ENCODE measurements at places on chromosomes 16 and 17. TPM values are rescaled to one million over a fixed set of nuclear protein-coding genes. Genes with fewer than 3 reads are reported as not detected.

PRR35 gene
- total RNA-seq: not detected

BAIAP3 gene
- total RNA-seq: 4.7 TPM

SSH2 gene
- 13.4 TPM for total RNA-seq

TMIGD1 gene
- total RNA-seq: not detected

CDH8 gene
- total RNA-seq: not detected

KRTAP4-6 gene
- total RNA-seq: not detected
